ENCODE measurements at places on chromosomes 13 and 19. TPM values are rescaled to one million over a fixed set of nuclear protein-coding genes. Genes with fewer than 3 reads are reported as not detected.

Gene CHAMP1
- total RNA-seq, result 11.0 TPM

Gene PDE4A
- 2.2 TPM for total RNA-seq

Gene RDH8
- total RNA-seq, result not detected

Gene RASA3
- 51.4 TPM for total RNA-seq

Gene SLC8A2
- not detected for total RNA-seq

Gene JAK3
- 3.2 TPM for total RNA-seq

Gene FFAR3
- total RNA-seq, result not detected

Gene GTF3A
- total RNA-seq, result 146 TPM

Gene TUBB4A
- total RNA-seq, result not detected

Gene CACNG6
- 0.84 TPM for total RNA-seq

Gene GAPDHS
- not detected for total RNA-seq

Gene IRGC
- not detected for total RNA-seq

Gene PLVAP
- total RNA-seq, result 15.2 TPM

Gene SLC10A2
- not detected for total RNA-seq

Gene KRTDAP
- not detected for total RNA-seq

Gene ALKBH7
- total RNA-seq, result 24.4 TPM

Gene PCDH9
- 0.68 TPM for total RNA-seq

Gene DHDH
- total RNA-seq, result not detected

Gene TMEM145
- total RNA-seq, result not detected

Gene FAM216B
- not detected for total RNA-seq

Gene TGFBR3L
- 0.19 TPM for total RNA-seq

Gene ZNF730
- total RNA-seq, result 1.2 TPM

Gene KIR2DL1
- total RNA-seq, result not detected

Gene FGF22
- total RNA-seq, result not detected

Gene MEIOSIN
- not detected for total RNA-seq

Gene TDRD12
- total RNA-seq, result 0.14 TPM

Gene ZNF573
- 4.8 TPM for total RNA-seq

Gene OLFM4
- total RNA-seq, result 0.28 TPM

Gene RASAL3
- total RNA-seq, result 24.8 TPM

Gene KLK5
- not detected for total RNA-seq

Gene EFNA2
- not detected for total RNA-seq

Gene PSG3
- not detected for total RNA-seq

Gene ZNF850
- total RNA-seq, result 2.6 TPM

Gene ANGPTL8
- total RNA-seq, result not detected

Gene RUBCNL
- under 0.01 TPM for total RNA-seq

Gene ACP7
- 0.19 TPM for total RNA-seq

Gene PIH1D1
- 143 TPM for total RNA-seq

Gene GJA3
- total RNA-seq, result under 0.01 TPM

Gene LILRB1
- not detected for total RNA-seq

Gene S1PR2
- 0.70 TPM for total RNA-seq

Gene RFPL4A
- 0.14 TPM for total RNA-seq

Gene EBI3
- total RNA-seq, result 0.47 TPM

Gene SIGLEC8
- total RNA-seq, result not detected

Gene FBXO17
- 17.9 TPM for total RNA-seq

Gene NLRP11
- 0.05 TPM for total RNA-seq

Gene LONP1
- total RNA-seq, result 89.9 TPM

Gene ASF1B
- 26.8 TPM for total RNA-seq

Gene ZNF154
- 2.4 TPM for total RNA-seq

Gene MTMR6
- total RNA-seq, result 30.0 TPM

Gene ZNF780A
- total RNA-seq, result 10.7 TPM

Gene IGFL2
- not detected for total RNA-seq

Gene ATP11A
- total RNA-seq, result 32.0 TPM

All from dermis blood vessel endothelial cell (primary cell).